Activated CD8-positive, alpha-beta memory T cell treated with anti-CD3 and anti-CD28 coated beads for 4 hours (primary cell): ENCODE measurements at places on chromosomes 7 and 10.

- no peak for DNase-seq
Observed at GRCh38 chr7:98562381-98562823, 54.7 kb upstream of the NPTX2 start.

DNA sequence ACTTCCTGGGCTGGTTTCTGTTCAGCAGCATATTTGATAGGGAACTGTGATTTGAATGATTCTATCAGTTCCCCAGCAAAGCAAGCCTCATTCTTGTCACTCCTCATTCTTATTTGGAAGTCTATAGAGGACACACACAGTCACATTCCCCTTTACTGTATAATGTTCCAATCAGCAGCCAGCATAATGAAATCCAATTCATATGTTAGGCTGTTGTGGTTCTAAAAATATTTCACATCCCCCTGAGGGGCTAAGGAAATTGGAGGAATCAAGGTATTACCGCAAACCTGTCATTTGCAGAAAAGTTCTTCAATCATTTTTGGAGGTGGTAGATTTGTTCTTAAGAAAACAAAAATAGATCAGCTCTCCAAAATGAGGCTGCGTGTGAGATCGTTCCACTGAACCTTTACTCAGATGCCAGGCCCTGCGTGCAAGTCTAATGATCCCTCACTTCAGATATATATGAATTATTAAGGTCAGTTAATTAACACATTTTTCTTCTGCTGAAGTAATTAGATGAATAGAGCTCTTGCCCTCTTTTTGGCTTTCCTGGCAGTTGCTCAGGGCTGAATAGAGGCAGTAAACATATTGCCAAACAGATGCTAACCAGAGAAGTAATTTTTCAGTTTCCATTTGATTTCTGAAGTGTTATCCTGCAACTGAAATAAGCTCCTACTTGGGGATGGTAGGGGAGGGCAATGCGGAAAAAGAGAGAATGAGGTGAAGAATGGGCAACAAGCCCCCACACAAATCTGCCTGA lies 31.8 kb downstream of the LSMEM1 start:
- no peak for DNase-seq

GRCh38 chr7:77439572-77439971 lies 23.4 kb upstream of the GSAP start:
- DNase-seq: no peak

- DNase-seq: no peak
Observed at GRCh38 chr7:12788591-12788990, 101.2 kb downstream of the ARL4A start.

GRCh38 chr10:109929501-109930219 lies 6.3 kb upstream of the XPNPEP1 start:
- no peak for DNase-seq

GRCh38 chr10:89345367-89346000 lies 17.7 kb downstream of the IFIT3 start:
- no peak for DNase-seq

GRCh38 chr7:13336227-13336626 lies 648.8 kb downstream of the ARL4A start:
- no peak for DNase-seq

GRCh38 chr7:33191340-33191739 lies 62.0 kb downstream of the BBS9 start:
- no peak for DNase-seq
